Mammary epithelial cell (primary cell): ENCODE measurements at places on chromosomes 6 and 20. TPM values are rescaled to one million over a fixed set of nuclear protein-coding genes. Genes with fewer than 3 reads are reported as not detected.

The COL19A1 gene
- not detected for polyA plus RNA-seq

The GRIK2 gene
- 0.15 TPM for polyA plus RNA-seq

The VIP gene
- not detected for polyA plus RNA-seq

The BMP5 gene
- not detected for polyA plus RNA-seq

The SRMS gene
- polyA plus RNA-seq = 0.16 TPM

The PROCR gene
- 68.8 TPM for polyA plus RNA-seq

The BPI gene
- polyA plus RNA-seq = not detected

The PSMG4 gene
- polyA plus RNA-seq = 26.1 TPM

The HLA-DPA1 gene
- polyA plus RNA-seq = 1.9 TPM

GRCh38 chr6:139686308-139686707 lies 311.9 kb upstream of the CITED2 start:
- DNase-seq = no peak

GRCh38 chr6:110841266-110841665 lies 26.0 kb upstream of the CDK19 start:
- DNase-seq = no peak

DNA sequence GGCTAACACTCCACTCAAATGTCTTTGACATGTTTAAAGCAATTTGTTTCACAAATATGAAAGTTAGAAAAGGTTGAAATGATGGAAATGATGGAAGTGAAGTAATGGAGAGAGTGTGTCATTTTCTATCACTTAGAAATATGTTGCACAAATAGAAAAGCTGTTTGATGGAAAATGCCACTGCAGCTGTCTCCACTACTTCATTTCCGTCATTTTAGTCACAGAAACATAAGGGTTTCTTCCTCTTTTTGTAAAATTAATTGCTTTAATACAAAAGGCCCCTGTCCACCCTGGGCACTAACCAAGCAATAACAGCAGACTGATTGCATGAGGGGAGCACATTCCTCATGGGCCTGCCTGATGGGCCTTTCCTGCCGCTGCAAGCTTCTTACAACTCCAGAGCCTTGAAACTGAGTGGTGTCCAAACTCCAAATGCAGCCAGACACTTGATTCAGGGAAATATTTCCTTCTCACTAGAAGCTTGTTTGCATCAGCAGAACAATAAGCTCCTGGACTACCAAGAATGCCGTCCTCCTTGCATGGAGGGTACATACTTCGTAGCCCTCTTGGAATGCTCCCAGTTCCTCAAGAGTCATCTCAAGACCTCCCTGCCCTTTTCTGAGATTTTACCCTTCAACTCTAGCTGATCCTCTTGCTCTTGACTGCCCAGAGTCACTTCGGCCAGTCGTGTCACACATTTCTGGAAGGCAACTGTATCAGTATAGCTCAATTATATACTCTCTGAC lies 36.1 kb downstream of the F13A1 start:
- DNase-seq = no peak

DNA sequence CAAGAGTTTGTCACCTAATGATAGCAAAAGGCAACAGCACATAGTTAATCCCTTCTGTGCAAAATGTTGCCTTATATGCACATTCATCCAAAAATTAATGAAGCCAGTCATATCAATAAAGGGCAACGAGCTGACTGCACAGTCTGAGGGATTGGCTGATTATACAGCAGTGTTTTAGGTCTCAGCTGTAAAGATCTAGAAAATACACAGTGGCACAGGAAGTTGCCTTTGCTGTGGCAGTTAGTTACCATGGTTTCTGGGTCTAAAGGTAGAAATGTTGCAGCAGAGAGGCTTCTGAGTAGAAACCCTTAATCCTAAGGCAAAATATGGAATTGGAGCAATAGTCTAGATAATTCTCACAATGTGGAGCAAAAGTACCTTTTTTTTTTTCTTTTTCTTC lies 89.7 kb downstream of the SMPDL3A start:
- DNase-seq = no peak

- DNase-seq = peak; percentile 85
These were observed 445.1 kb upstream of the JAG1 start for GRCh38 chr20:11118802-11119380.

DNA sequence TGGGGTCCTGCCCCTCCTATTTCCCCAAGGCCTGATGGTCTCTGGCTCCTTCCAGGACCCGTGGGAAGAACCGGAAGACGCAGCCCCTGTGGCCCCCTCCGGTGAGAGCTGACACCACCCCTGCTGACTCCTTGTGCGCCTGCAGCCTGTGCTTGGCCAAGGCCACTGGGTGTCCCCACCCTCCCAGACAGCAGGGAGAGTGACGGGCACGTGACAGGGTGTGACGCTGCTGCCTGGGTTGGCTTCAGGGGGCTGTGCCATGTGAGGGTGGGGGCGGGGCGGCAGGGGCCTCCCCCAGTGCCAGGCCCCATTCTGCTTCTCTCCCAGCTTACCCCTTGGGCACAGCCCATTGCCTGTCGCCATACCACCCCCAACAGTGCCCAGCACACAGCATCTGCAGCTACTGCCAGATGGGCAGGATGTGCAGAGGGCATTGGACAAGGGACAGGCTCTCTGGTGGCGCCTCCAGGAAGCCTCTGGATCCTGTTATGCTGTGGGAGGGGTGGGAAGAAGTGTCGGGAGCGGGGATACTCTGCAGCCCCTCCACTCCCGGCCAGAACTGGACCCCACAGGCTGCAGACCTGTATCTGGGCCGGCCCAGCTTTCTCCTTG lies 2.9 kb downstream of the BIRC7 start:
- DNase-seq = no peak

GRCh38 chr6:36269834-36270705 lies at the start of gene PNPLA1:
PNPLA1 (plus strand) TSS chr6:36270060; CDS start chr6:36270460, 400 bp downstream.
- peak; percentile 77 for DNase-seq

GRCh38 chr6:142871910-142872331 lies 73.1 kb downstream of the HIVEP2 start:
- DNase-seq = peak; percentile 97

DNA sequence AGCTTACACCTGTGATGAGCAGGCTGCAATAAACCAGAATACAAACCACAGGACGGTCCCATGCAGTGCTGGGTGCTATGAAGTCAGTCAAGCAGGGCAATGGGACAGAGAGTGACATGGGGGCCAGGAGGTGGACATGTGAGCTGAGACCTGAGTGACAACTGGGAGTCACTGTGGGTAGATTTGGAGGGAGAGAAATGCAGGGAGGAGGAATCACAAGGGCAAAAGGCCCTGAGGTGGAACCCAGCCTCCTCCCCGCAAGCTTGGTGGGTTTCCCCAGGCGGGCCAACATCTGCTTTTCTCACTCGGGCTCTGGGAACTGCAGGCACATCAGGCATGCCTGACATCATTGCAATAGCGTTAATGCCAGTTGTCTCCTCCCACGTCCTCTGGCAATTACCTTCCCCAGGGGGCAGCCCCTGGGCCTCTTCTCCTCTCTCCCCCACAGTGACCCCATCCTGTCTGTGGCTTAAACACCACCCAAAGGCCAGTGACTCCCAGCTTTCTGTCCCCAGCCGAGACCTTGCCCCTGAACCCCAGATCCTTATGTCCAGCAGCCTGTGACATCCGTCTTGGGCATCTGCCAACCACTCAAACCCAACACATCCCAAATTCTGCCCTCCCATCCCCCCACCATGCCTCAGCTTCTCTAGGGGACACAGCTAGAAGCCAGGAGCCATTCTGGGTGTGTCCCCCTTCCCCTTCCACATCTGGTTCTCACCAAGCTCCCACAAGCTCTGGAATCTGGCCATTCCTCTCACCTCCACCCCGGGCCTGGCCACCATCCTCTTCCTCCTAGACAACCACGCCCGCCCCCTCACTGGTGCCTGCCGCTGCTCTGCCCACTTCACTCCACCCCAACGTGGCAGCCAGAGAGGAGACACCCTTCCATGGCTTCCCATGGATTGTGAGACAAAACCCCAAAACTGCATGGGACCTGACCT lies 28.2 kb downstream of the PDRG1 start:
- DNase-seq = no peak

- DNase-seq = no peak
These were observed 79.9 kb downstream of the TOX2 start for GRCh38 chr20:43994486-43995100.

- DNase-seq = no peak
These were observed 342.5 kb downstream of the CENPW start for GRCh38 chr6:126682440-126682839.

GRCh38 chr6:74606582-74607071 lies 599.2 kb downstream of the COL12A1 start:
- peak; percentile 85 for DNase-seq

- no peak for DNase-seq
These were observed 36.6 kb downstream of the GMPR start for GRCh38 chr6:16274885-16275589.

GRCh38 chr6:20403070-20403765 lies 1.5 kb downstream of the E2F3 start:
- peak; percentile 88 for DNase-seq

DNA sequence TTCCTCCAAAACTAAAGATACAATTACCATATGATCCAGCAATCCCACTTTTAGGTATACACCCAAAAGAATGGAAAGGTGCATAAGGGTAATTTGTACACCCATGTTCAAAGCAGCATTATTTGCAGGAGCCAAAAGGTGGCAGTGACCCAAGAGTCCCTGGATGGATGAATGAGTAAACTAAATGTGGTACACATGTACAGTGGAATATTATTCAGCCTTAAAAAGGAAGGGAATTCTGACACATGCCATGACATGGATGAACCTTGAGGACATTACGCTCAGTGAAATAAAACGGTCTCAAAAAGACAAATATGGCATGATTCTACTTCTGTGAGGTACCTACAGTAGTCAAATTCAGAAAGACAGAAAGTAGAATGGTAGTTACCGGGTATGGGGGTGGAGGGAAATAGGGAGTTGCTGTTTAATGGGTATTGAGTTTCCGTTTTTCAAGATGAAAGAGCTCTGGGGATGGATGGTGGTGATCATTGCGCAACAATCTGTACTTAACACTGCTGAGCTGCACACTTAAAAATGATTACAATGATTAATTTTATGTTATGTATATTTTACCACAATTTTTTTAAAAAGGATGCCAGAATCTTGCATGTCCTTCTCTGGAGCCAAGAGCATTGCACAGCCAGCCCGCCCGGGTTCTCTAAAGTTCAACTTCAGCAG lies 518.9 kb upstream of the JARID2 start:
- DNase-seq = no peak

GRCh38 chr6:40556881-40557280 lies 30.3 kb downstream of the LRFN2 start:
- no peak for DNase-seq

DNA sequence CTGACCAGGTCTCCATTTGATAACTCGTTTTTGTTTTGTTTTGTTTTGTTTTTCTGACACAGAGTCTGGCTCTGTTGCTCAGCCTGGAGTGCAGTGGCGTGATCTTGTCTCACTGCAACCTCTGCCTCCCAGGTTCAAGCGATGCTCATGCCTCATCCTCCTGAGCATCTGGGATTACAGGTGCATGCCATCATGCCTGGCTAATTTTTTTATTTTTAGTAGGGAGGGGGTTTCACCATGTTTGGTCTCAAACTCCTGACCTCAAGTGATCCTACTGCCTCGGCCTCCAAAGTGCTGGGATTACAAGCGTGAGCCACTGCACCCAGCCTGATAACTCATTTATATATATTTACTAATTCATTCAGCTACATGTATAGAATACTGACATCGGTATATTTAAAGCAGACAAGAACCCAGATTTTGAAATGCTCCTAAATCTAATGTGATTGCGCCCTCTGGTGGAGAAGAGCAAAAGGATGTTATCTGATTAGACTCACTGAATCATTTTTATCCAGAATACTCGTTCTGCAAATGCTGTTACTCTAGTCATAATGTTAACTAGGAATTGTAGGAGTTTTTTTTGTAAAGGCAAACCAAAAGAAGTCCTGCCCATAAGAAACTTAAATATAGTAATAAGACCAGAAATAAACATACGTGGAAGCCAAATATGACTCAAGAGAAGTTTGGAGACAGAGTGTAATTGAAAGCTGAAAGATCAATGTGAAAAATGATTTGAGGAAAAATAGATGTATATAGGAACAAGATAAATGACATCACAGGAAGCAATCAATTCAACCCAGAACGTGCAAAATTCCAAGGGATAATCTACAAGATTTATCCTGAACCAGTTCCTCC lies 5.3 kb upstream of the COL12A1 start:
- DNase-seq = peak; percentile 47

GRCh38 chr6:147297663-147298316 lies 93.6 kb downstream of the STXBP5 start:
- no peak for DNase-seq
